ENCODE measurements at places on chromosomes 5 and 9.

DNA sequence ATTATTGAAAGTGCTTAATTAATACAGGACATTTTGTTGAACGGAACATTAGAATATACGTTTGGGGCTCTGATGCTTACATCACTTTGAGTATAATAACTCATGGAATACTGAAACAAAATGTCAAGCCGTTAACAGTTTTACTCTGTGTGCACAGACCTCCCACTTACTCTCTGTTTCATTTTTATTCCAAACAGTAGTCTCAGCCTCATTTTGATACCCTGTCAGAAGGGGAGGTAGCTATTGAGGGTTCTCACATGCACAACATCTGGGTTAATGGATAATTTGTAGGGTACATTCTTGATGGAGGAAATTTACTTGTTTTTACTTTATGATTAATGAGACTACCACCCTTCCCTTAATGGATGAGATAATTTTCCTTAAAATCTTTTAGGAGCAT is 59.0 kb downstream of the SCAMP1 start:
- DNase-seq = no peak

GRCh38 chr9:84966876-84967830 is 297.6 kb downstream of the NTRK2 start:
- DNase-seq = no peak

DNA sequence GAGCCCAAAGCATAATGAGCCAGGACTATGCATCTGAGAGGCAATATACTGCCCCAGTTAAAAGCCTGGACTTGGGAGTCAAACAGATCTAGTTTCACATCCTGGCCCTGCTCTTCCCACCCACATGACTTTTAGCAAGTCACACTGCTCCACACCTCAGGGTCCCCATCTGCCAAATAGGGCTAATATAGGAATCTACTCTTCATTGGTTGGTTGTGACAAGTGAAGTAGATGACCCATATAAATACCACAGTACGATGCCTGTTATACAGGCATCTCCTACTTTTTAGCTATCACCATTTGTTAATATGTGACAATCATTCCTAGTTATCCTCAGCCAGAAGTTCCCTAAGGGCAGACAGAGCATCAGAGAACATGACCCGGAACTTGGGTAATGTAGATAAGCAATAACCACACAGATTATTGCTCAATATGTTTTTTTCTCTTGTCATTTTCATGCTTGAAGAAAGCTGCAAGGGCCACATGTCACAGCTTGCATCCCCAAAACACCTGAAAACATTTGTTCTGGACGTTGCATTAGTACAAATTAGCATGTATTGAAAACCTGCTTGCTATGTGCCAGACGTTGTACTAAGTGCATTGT is 20.4 kb downstream of the ADAM19 start:
- DNase-seq = no peak

- DNase-seq = no peak
Measured at GRCh38 chr9:136765041-136765440, 723 bp upstream of the LCN15 start.

- no peak for DNase-seq
Measured at GRCh38 chr9:76020652-76021051, 130.2 kb downstream of the PCSK5 start.

GRCh38 chr9:11103525-11103924 is 490.7 kb upstream of the PTPRD start:
- DNase-seq = no peak

DNA sequence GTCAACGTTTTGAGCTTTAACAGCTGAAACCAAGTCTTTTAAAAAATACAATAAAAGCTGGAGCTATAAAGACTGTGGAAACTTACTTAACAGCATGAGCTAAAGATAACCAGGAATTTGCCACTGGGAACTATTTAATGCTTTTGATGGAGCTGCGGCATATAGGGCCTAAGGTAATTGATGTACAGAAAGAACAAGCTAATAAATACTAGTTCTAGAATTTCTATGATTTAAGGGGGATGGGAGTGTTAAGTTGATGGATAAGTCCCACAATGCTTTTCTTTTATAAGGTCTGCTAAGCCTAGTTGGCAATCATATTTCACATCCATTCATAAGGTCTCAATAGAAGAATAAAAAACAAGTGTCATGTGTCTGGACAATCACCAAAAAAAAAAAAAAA is 334.0 kb upstream of the DMAC1 start:
- no peak for DNase-seq

- no peak for DNase-seq
Measured at GRCh38 chr9:94826644-94827410, 100.3 kb downstream of the AOPEP start.

- DNase-seq = no peak
Measured at GRCh38 chr9:95727947-95728520, 147.5 kb upstream of the ERCC6L2 start.
